ENCODE measurements at places on chromosomes 3 and 15.

GRCh38 chr3:64871834-64872249 lies 184.0 kb upstream of the ADAMTS9 start:
- no peak for DNase-seq

DNA sequence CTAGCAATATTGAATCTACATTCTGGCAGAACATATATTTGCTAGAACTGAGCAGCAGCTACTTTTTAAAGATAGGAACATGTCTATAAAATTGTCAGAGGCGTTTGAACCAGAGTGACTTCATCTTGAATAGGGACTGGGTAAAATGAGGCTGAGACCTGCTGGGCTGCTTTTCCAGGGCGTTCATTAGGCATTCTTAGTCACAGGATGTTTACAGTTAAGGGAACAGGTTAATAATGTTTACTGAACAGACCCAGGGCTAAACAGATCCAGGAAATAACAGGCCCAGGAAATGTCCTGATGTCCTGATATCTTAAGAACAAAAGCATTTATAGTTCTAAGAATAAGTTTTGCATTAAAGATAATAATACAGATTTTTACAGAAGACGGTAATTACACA lies 34.5 kb upstream of the B3GALNT1 start:
- no peak for DNase-seq

DNA sequence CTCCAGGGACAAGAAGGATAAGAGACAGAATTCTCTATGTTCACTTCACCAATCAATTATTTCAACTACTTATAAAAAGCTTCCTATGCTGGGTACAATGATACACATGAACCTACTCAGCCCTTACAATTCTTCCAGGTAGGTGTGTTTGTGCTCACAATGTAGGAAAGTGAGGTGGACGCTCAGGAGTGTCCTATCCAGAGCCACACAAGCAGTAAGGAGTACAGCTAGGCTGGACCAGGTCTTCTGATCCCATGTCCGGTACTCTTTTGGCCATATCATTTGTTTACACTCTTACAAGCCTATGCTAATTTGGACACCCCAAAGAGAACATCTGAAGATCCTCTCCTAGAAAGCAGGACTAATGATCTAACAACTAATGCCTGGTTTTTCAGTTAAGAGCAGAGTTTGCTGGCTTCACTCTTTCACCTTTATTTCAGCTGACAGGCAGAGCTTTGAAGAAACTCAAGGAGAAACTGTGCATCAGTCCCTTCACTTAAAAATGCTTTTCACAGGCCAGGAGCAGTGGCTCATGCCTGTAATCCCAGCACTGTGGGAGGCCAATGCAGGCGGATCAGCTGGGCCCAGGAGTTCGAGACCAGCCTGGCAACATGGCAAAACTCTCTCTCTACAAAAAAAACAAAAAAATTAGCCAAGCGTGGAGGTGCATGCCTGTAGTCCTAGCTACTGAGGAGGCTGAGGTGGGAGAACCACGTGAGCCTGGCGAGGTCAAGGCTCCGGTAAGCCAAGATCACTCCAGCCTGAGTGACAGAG lies 27.5 kb downstream of the IGF2BP2 start:
- DNase-seq: no peak

DNA sequence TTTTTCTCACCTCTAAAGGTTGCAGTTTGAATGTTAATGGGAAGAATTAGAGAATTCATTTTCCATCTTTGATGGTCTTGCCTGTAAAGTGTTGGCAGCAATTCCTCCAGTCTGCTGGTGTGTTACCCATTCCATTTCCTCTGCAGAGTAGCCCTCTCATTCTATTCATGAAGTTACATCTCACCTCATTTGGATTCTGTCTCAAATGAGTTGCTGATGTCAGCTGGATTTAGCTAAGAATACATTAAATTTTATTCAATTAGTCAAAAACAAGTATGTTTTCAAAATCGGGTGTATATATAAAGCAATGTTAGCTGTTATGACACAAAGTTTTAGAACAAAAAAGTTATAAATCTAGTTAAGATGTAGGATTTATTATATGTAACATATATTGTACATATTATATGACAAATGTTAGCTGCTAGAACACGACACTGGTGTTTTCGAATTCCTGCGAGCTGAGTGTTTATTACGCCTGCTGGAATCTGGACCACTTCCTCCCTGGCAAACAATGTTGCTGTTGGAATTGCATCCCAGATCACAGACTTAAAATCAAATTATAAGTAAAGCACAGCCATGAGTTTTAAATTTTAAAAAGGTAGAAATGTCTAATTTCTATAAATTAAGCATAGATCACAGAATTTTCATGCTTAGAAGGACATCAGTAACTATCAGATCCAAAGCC lies 516.2 kb downstream of the OCA2 start:
- no peak for DNase-seq

DNA sequence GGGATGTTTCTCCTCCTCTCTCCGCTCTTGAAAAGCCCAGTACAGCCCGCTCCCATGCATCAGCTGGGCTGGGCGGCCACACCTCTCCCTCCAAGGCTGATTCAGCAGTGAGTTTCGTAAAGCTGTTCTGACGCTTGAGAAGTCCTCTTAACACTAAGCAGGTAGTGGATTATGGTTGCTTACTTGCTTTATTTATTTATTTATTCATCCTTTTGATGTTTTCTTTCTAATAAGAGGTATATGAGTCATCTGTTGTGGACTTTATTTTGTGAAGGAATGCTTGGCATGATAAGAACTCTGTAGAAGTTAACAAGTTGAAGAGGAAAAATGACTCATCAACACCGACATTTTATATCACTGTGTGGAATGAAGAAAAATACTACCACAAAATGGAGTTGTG lies 285.0 kb downstream of the SQOR start:
- DNase-seq: no peak

DNA sequence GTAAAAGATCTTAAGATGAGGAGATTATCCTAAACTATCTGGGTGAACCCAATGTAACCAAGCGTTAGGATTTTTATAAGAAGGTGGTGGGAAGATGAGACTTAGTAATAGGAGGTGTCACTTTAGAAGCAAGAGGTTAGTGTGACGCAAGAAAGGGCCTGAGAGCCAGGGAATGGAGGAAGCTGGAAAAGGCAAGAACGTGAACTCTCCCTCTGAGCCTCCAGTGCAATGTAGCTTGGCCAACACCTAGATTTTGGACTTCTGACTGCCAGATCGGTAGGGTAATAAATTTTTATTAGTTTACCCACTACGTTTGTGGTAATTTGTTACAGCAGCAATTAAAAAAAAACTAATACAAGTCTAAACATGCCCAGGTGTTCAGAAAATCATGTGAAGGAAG lies 20.8 kb upstream of the CNTN6 start:
- no peak for DNase-seq
